ENCODE measurements at places on chromosomes 3 and 15. TPM values are rescaled to one million over a fixed set of nuclear protein-coding genes. Genes with fewer than 3 reads are reported as not detected.

MAPKBP1 gene
- total RNA-seq = 15.1 TPM

LRRIQ4 gene
- not detected for total RNA-seq

ROPN1 gene
- total RNA-seq = not detected

TGM5 gene
- not detected for total RNA-seq

LYZL4 gene
- total RNA-seq = not detected

FANCD2OS gene
- not detected for total RNA-seq

LRRC31 gene
- total RNA-seq = not detected

DNA sequence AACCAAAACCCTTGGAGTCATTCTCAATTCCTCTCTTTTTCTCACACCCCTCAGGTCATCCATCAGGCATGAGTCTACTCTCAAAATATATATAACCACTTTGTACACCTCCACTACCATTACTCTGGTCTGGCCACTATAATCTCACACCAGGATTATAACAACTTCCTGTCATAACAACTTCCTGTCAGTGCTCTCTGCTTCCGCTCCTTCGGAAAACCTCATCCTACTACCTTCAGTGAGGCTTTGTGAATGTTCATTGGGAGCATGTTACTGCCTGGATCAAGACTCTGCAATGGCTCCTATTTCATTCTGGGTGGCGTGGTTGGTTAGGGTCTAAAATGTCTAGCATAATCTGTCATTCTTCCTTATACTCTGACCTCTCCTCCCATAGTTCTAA is 447.4 kb downstream of the MAGI1 start:
- no peak for DNase-seq

GRCh38 chr3:102248981-102249705 is 185.7 kb upstream of the ZPLD1 start:
- no peak for DNase-seq

DNA sequence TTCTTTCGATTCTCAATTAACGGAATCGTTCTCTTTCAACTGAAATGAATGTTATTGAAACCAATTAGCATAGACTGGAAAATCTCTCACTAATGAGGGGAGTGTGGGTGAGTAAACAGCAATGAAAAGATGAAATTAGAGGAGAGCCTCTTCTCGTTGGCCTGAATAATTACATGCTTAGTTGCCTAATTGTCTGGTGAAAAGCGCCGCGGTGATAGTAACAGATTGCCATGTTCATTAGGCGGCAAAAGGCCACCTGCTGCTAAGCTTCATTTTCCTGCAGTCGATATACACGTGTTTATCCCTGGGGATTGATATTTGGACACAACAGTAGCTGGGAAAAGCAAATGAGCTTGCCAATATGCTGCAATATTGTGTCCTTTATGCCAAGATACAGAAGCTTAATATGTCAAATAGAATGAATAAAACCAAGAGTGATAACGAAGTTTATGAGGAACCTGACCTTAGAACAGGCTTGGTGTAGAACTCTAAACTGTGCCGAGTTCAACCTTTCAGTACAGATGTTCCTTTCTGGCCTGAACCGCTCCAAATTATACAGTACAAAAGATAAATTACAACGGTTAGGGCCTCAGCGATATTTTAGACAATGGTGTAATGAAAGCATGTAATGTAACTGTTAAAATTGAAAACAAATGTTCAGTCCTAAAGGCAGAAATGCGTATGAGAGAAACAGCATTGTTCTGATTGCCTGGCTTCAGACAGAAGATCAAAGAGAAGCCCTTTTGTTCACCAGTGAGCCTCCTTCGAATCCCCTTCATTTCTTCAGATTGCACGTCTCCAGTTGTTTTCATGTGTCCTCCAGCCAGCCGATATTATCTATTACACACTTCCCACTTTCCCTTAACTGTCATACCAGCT is 185.2 kb downstream of the SHOX2 start:
- DNase-seq = no peak

GRCh38 chr3:9075762-9076161 is 112.5 kb upstream of the RAD18 start:
- DNase-seq = no peak

- peak; percentile 40 for DNase-seq
Observed at GRCh38 chr3:86937306-86937791, 53.6 kb downstream of the VGLL3 start.

DNA sequence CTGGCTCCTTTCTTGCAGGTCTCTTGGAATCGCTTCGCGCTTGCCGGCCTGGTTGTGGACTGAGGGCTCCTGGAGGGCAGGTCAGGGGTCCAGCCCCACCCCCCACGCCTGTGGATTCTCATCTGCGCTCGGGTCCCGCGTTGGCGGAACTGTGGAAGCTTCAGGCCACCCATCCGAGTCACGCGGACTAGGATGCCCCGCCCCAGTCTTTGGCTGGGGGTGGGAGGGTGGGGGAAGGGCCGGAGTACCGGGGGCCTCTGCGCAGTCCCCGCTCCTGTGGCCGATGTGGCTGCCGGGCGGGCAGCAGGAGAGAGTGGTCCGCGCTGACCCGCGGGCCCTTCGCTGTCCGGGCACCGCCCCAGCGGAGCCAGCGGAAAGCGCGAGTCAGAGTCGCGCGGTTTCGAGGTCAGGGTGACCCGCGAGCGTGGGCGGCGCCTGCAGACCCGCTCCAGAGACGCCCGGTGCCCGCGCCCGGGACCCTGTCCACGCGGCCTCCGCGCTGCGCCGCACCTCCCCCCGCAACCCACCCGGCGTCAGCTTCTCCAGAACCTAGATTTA is 114.2 kb downstream of the KLF13 start:
- peak; percentile 86 for DNase-seq

- DNase-seq = no peak
Observed at GRCh38 chr3:72279068-72279604, 494.2 kb upstream of the PROK2 start.

GRCh38 chr3:113454057-113454456 is 12.8 kb upstream of the CFAP44 start:
- no peak for DNase-seq

DNA sequence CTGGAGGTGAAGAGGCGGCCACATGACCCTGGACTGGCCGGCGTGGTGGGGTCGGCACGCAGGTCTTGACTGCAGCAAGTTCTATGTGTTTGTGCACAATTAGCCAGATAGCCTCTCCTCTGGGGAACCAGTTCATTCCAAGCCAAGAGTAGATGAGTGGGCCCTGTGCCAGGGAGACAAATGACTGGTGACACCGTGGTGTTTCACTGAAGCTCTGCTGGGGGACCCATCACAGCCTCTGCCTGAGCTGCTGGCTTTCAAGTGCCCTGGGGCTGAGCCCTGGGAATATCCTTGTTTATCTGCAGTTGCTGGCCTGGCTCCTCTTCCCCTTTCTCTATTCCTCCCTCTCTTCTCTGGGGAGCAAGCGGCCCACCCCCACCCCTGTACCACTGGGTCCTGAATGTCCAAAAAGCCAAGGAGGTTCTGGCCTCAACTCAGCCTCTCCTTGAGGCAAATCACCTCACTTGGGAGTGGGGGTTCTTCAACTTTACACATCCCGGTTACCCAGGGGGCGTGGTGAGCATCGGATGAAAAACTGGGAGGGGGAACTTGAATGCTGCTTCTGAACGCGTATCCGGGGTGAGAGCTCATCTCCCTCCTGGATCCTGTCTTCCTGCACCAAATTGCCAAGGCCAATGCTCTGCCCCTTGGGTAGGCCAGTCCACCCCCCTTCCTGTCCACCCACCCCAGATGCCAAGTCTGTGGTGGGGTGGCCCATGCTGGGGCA is 199.6 kb upstream of the LYSMD4 start:
- peak; percentile 50 for DNase-seq
